ENCODE measurements at places on chromosomes 7 and 10.

GRCh38 chr7:6530626-6531491 is 20.4 kb downstream of the GRID2IP start:
- peak; percentile 47 for DNase-seq

DNA sequence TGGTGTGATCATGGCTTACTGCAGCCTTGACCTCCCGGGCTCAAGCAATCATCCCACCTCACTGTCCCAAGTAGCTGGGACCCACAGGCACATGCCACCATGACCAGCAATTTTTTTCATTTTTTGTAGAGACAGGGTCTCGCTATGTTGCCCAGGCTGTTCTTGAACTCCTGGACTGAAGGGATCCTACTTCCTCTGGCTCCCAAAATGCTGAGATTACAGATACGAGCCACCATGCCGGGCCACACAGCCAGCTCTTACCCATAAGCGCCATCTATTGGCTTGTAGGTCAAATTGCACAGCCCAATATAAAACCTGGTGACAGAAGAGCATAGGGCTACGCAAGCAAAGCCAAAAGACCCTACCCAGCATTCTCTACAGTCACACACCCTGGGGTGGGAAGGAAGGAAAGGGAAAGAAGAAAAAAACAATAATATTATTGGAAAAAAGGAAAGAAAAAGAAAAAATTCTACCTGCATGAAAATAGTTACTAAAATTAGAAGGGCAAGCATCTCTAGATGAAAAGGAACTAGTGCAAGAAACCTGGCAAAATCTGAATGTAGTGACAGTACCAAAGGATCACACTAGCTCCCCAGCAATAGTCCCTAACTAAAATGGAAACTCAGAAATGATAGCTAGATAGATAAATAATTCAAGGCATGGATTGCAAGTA is 29.4 kb upstream of the AMPH start:
- peak; percentile 16 for DNase-seq

- DNase-seq = no peak
Measured at GRCh38 chr10:10233229-10233628, 784.4 kb upstream of the CELF2 start.

DNA sequence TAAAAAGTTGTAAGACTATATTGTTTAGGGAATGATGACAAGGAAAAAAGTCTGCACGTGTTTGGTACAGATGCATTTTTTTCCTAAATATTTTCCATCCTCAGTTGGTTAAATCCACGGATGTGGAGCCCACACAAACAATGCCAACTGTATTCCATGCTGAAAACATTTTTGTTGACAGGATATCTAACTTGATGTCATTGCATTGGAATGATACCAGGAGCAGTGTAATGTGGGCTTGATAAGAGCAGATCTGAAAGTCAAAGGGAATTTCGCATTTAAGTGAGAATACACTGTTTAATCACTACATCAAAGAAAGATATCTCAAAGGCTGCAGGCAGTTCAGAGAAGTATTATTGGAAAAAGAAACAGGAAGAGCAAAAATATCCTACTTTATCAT is 49.5 kb upstream of the TMEM140 start:
- no peak for DNase-seq

GRCh38 chr7:47256016-47256415 is 325.9 kb downstream of the TNS3 start:
- no peak for DNase-seq

DNA sequence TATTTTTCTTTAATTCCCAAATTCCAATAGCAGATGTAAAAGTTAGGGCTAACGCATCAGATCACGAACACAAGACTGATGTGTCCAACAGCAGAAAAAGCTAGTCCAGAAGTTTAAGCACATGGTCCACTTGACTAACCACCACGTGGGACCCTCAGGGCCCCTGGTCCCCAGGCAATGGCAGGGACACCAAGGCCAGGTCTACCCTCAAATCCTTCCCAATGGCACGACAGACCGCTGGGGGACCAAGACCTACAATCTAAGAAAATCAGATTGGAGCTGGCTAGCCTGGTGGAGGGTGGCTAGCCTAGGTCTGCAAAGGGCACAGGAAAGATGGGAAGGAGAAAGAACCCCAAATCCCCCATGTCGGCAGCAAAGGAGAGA is 1.5 kb downstream of the GIGYF1 start:
- DNase-seq = no peak

GRCh38 chr7:96786261-96786997 is 76.8 kb upstream of the SEM1 start:
- DNase-seq = no peak

DNA sequence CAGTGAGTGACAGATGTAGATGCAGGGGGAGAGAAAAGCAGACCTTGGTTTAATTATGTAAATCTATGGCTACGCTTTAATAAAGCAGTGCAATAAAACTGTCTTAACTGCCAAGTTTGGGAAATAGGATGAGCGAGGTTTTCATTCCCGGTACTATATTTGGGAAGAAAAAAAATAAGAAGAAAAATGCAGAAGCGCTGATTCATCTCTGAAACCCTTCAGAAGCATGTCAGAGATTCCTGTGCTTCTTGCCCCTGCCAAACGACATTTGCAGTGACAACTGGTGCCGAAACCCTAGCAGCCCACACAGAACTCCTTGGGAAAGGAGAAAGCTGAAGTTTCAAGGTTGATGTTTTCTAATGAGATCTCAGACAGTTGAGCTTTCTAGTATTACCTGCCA is 380.7 kb downstream of the REEP3 start:
- no peak for DNase-seq

GRCh38 chr10:127556916-127557315 is 7.8 kb downstream of the NPS start:
- DNase-seq = no peak

- DNase-seq = no peak
Measured at GRCh38 chr10:52900593-52900992, 128.0 kb upstream of the MBL2 start.

Measured in activated CD4-positive, alpha-beta T cell treated with anti-CD3 and anti-CD28 coated beads for 4 hours (primary cell).